ENCODE measurements at places on chromosomes 1 and 21.

- DNase-seq: no peak
Observed at GRCh38 chr1:184449916-184450315, 63.1 kb downstream of the C1orf21 start.

- no peak for DNase-seq
Observed at GRCh38 chr21:44749116-44749758, 37.9 kb upstream of the TSPEAR start.

DNA sequence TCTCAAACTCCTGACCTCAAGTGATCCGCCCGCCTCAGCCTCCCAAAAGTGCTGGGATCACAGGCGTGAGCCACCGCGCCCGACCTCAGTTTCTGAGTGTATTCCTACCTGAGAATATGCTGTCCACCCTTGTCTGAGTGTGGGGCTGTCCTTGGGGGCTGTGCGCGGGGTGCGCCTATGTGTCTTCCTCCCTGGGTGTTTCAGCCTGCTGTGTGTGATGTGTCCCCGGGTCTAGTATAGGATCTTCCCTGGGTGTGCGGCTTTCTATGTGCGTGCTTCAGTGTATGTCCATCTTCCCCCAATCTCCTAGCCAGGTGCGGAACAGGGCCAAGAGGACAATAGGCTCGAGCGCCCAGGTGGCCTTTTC lies 8.3 kb upstream of the ID3 start:
- DNase-seq: no peak

DNA sequence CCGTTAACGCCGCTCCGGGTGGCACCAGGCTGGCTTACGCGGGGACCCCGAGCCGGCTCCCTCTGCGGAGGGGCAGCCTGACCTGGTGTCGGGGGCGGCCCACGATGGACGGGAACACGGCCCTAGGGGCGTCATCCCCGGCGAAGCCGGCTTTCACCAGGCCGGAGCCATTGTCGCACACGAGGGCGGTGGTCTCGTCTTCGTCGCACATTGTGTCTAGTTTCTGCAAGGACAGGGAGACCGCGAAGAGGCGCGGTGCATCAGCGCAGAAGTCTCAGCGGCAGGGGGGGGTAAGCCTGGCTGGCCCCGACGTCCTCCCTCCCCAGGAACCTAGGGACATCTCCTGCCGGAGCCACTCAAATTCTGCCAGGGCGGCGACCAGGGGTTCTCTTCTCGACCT lies 989 bp downstream of the ACTA1 start:
- no peak for DNase-seq

DNA sequence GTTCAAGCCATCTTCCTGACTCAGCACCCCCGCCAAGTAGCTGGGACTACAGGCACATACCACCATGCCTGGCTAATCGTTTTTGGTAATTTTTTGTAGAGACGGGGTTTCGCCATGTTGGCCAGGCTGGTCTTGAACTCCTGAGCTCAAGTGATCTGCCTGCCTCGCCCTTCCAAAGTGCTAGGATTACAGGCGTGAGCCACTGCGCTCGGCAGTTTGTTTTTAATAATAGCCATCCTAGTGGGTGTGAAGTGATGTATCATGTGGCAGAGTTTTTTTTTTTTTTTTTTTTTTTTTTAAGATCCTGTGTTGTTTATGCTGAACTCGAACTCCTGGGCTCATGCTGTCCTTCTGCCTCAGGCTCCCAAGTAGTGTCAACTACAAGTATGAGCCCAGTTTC lies 51.8 kb downstream of the SPEN start:
- no peak for DNase-seq

GRCh38 chr1:110384581-110385321 lies 6.1 kb downstream of the SLC16A4 start:
- no peak for DNase-seq

GRCh38 chr1:151058692-151059091 lies 730 bp downstream of the CDC42SE1 start:
- DNase-seq: no peak

DNA sequence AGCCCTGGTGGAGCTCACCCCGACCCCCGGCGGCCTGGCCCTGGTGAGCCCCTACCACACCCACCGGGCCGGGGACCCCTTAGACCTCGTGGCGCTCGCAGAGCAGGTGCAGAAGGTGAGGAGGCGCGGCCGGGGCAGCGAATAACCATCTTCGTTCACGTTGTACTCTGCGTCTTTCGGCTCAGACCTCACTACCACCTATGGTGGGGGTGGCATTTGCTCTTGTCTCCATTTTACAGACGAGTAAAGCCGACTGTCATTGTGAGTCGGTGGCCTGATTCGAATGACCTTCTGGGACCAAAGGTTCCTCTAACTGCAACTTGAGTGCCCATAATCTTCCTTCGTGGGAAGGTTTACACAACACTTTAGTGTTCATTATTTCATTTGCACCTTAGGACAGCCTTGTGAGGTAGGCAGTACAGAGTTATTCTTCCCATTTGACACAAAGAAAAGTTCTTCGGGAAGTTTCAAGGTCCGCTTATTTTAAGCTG lies 506 bp downstream of the C1orf50 start:
- no peak for DNase-seq

DNA sequence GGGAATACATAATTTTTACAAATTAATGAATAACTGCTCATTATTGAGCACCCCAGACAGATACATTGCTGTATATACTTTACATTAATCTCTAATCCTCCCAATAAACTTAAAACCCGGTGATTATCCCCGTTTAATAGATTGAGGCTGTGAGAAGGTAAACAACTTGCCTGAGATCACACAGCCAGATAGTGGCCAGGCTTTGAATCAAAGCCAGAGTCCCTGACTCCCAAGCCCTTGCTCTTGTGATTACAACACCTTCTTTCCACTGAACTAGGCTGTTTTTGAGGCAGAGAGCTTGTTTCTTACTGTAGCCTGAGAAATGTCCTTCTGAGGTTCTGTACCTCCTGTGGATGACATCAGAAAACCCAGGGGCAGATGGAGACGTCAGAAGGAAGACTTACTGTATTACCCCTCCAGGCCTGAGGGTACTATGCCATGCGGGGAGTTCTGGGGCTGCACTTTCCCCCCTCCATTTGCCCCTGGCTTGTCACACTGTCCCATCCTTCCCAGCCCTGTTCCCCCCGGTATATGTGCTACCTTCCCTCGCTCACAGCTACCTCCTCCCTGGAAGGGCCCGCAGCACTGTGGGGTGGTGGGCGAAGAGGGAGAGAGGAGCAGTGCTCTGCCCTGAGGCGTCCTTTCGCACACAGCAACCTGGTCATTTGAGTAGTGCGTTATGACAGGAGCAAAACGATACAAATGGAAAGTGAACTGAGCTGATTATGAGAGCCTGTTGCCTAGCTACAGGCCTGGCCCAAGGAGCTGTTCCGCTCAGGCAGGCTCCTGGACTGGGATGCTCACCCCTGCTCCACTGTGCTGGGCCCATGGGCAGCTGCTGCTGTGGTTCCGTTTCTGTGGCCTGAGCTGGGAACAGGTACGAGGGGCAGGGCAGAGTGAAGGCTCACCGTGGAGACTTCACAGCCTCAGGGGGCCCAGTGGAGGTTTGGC lies 4.6 kb downstream of the KCNC4 start:
- no peak for DNase-seq

- DNase-seq: peak; percentile 37
Observed at GRCh38 chr1:45493116-45493697, 2.2 kb upstream of the TESK2 start.

DNA sequence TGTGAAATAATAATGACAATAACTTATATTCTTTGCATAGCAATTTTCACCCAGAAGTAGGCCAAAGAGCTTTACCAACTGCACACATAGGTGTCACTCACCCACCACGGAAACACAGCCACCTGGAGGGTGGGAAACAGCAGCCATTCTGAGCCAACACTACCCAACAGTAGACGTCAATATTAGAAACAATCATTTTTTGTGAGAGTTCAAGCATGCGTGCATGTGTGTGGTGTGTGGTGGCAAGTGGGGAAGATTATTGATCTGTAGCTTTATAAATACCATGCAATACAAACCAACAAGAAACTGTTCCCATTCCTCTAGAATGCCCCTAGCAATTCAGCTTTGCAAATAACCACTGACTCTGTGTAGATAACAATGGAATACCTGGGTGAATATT lies 19.1 kb downstream of the PROX1 start:
- DNase-seq: no peak

DNA sequence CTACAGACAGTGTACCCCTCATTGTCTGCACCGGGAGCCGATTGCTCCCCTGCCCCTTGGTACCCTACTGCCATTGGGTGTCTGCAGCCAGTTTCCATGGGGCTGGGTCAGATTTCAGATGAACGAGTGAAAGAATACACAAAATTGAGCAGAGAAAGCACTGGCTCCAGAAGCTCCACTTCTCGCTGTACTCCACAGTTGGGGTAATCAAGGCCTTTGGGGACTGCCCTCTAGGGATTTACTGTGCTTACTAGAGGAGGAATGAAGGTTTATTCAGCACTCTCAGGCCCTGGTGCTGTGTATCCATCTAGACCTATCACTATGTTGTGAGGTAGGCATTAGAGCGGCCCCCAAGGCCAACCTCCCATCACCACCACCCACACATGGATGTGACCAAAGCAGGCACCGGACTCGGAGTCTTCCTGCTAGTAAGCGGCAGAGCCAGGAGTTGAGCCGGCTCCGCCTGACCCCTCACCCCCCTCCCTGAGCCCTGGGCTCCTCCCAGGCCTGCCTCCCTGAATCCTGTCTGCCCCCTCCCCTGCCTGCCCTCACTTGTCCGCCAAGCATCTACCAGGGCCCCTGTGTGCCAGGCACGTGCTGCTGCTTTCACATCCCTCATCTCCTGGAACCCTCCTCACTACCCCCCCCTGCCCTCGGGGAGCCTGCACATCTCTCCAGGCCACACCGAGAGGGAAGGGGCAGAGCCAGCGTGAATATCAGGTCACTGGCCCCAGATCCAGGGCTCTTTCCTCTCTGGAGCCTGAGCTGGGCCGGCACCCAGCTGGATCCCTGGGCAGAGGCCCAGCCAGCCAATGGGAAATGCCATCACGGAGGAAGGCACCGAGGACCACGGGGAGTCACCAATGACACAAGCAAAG lies 23.3 kb downstream of the KCNN3 start:
- DNase-seq: no peak

DNA sequence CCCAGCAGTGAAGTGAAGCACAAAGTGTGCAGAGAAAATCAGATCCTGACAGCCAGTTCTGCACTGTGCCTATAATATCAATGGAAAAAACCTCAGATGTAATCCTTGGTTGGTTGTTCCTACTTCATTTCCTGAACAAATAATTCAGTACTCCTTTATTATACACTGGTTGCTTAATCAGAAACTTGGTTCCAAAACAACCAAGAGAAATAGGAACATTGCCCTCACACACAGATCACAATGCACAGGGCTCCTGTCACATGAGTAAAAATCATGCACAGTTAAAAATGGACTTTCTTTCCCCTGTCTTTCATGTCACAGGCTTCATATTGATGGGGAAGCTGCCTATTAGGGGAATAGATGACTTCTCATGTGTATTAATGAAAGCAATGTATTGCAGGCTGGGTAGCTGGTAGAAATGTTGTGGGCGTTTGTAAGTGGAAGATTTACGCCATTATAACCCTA lies 9.7 kb downstream of the DNASE2B start:
- DNase-seq: no peak

- DNase-seq: no peak
Observed at GRCh38 chr1:207948536-207949250, 37.8 kb upstream of the CD34 start.

GRCh38 chr21:45715441-45715840 lies 71.9 kb downstream of the PCBP3 start:
- DNase-seq: no peak

GRCh38 chr1:150876119-150876454 lies 312 bp downstream of the ARNT start:
- DNase-seq: peak; percentile 4

DNA sequence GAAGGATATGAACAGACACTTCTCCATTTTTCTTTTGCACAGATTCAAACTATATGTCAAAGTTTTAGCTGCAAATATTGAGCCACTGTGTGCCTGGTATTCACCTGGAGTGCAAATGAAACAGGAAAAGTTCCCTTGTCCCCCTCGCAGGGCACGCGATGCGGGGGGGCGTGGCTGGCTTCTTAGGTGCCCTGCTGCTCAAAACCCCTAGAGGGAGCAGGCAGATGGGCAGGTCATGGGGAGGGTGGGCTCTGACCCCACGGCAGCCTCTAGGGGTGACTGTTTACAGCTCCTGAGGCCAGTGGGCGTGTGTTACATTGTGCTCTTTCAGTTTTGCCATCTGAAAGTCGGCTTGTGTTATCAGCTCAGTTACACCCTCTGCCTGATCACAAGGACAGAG lies 931.2 kb upstream of the B3GALT2 start:
- DNase-seq: no peak

DNA sequence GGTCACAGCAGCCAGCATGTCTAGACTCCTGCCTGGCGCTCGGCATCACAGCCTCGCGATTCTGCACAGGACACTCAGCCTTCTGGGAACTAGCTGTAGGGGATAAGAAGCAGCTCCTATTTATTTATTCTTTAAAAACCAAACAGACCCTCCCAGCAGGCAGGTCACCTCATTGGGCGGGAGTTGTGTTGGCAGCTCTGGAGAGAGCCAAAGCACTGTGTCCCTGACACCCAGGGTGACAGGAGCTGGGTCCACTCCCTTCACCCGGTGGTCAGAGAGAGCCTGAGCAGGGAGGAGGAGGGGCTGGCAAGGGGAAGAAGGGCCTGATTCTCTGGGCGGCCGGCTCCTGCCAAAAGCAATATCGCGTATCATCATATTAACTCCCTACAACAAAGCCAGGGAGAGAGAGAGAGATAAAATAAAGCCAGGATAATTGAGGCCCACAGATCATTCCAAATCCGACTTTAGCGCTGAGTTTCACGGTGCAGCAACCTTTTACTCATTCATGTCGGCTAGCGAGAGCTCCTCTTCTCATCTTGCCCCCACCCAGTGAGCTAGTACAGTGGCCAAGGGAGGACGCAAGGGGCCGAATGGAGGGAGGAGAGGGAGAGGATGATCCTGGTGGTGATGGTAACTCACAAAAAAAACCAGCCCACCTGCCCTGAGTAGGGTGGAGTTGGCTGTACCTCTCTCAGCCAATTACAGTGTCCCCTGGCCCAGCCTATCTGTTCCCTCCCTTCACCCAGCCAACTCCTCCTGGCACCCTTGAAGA lies 79.8 kb upstream of the IFFO2 start:
- no peak for DNase-seq

DNA sequence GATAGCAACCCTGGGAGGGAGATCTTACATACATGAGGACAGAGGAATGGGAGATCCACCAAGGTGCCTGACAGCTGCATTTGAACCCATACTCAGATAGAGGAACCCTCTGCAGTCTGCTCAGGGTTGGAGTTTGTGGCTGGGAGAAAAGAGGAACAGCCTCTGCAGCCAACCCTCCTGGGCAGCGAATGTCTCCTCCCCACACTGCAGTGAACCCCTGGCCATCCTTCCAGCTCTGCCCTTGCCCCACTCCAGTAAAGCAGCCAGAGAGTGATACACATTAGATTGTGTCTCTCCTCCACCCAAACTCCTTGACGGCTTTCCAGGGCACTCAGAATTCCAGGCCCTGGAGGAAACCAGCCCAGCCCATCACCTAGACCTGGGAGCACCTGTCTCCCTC lies 137.7 kb downstream of the RUNX1 start:
- no peak for DNase-seq

GRCh38 chr1:151828921-151829320 lies 2.7 kb downstream of the RORC start:
- DNase-seq: no peak

GRCh38 chr1:155218854-155219591 lies 10.5 kb downstream of the MTX1 start:
- DNase-seq: no peak

All from pulmonary artery endothelial cell (primary cell).